ENCODE measurements at places on chromosomes 7 and 10. TPM values are rescaled to one million over a fixed set of nuclear protein-coding genes. Genes with fewer than 3 reads are reported as not detected.

- no peak for DNase-seq
Observed at GRCh38 chr10:70493660-70494234, 15.2 kb downstream of the PALD1 start.

GRCh38 chr7:124898531-124898930, 31.1 kb downstream of the POT1 start:
- DNase-seq = no peak

Gene PCDH15
- 0.34 TPM for total RNA-seq

Gene FAM25A
- not detected for total RNA-seq

Gene OR6V1
- total RNA-seq = not detected

Gene KNDC1
- total RNA-seq = 0.34 TPM

Gene CLIP2
- total RNA-seq = 8.4 TPM

- DNase-seq = no peak
Observed at GRCh38 chr7:90224195-90224594, 12.7 kb downstream of the STEAP2 start.

DNA sequence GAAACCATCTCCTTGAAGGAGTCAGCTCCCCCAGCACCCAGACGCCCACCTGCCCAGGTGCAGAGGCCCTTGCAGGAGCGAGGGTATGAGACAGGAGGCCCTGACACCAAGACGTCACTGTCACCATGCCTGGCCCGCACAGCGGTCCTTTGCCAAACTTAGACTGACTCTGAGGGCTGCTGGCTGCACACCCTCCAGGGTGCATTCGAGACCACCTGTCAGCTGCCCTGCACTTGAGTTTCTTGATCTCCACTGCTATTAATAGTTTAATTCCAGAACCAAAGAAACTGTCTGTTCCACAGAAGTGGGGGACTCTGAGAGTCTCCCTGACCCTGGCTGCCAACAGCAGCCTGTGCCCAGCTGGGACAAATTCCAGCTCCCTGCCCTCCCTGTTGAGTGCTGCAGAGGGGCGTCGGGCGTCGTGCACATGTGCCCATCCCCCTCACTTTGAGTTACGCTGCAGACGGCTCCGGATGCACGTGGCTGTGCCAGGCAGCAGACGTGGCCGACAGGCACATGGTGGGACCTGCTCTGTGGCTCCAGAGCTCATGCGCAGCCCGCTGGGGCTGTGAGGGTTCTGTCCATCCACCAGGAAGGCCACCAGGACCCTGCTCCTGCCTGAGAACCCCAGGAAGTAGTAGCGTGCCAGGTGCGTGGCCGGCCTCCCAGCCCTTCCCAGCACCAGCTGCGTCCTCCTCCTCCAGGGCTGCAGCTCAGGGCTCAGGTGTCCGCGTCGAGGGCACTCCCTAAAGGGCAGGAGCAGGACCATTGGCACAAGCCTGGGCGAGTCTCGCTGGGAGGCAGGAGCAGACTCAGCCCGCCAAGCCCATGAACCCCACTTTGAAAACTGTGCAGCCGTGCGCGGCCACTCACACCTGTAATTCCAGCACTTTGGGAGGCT, 24.8 kb downstream of the ELFN1 start:
- DNase-seq = no peak

Gene ASAH2
- 1.1 TPM for total RNA-seq

DNA sequence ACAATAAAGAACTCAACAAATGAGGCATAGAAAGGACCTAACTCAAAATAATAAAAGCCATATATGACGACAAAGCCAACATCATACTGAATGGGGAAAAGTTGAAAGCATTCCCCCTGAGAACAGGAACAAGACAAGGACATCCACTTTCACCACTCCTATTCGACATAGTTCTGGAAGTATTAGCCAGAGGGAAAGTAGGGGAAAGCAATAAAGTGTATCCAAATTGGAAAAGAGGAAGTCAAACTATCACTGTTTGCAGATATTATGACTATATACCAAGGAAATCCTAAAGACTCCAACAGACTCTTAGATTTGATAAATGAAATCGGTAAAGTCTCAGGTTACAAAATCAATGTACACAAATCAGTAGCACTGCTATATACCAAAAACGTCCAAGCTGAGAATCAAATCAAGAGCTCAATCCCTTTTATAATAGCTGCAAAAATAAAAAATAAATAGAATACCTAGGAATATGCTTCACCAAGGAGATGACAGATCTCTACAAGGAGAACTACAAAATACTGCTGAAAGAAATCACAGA, 4.8 kb downstream of the ANXA7 start:
- no peak for DNase-seq

GRCh38 chr10:88890681-88891381, 10.8 kb downstream of the STAMBPL1 start:
- DNase-seq = no peak

Gene TMEM176A
- total RNA-seq = not detected

- no peak for DNase-seq
Observed at GRCh38 chr10:88028654-88029053, 165.2 kb downstream of the PTEN start.

- no peak for DNase-seq
Observed at GRCh38 chr10:782751-783648, 93.5 kb upstream of the DIP2C start.

DNA sequence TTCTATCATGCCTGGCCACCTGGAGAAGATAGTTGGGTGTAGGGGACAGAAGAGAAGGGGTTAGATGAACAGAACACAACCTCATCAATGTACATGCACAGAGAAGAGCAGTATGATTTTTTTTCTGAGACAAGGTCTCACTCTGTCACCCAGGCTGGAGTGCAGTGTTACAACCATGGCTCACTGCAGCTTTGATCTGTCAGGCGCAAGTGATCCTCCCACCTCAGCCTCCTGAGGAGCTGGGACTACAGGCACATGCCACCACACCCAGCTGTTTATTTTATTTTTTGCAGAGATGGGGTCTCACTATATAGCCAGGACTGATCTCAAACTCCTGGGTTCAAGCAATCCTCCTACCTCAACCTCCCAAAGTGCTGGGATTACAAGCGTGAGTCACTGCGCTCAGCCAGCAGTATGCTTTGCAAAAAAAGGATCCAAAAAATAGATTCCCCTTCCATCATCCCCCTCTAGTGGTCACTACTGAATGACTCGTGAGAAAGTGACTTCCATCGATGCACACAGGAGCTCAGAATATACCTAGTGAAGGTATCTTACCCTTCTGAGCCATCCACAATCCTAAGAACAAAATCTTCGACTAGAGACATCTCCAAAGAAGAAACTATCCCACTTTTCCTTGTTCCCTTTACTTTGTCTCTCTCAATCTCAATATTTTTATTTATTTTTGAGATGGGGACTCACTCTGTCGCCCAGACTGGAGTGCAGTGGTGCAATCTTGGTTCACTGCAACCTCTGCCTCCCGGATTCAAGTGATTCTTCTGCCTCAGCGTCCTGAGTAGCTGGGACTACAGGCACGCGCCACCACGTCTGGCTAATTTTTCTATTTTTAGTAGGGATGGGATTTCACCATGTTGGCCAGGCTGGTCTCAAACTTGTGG, 21.0 kb downstream of the ZCWPW1 start:
- peak; percentile 83 for DNase-seq

DNA sequence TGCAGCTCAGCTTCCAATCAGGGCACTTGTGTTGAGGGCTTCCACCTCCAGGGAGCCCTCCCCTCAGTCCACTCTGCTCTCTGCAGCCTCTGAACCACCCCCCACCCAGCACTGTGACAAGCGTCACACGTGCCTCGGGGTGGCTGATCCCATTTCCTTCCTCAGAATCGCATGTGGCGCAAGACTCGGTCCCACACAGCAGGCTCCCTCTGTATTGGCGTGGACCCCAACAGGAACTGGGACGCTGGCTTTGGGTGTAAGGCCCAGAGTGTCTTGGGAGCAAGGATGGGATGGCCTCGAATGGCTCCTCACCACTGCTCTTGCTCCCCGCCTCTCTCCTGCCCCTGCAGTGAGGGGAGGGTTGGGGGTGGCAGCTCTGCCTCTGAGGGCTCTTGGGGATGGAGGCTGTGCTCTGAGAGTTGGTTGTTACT, 4.1 kb downstream of the CPA1 start:
- no peak for DNase-seq

DNA sequence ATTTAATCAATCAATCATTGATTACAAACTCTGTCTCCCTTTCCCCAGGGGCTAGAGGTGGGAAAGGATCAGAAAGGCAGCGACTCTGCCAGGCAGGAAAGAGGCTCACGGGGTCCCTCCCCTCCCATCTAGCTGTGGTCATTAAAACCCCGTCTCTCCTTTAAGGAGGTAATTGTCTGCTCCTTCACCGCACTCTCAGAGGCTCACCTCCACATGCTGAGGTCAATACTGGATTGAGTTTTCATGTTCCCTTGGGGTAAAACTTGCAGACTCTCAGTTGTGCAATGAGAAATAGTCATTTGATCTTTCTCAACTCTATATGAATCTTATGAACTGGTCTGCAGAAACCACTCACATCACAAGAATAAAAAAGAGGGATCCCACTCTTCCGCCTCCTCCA, 368.8 kb downstream of the ADRA2A start:
- DNase-seq = no peak

Gene GFRA1
- total RNA-seq = 0.24 TPM

Gene NAT16
- 1.5 TPM for total RNA-seq

DNA sequence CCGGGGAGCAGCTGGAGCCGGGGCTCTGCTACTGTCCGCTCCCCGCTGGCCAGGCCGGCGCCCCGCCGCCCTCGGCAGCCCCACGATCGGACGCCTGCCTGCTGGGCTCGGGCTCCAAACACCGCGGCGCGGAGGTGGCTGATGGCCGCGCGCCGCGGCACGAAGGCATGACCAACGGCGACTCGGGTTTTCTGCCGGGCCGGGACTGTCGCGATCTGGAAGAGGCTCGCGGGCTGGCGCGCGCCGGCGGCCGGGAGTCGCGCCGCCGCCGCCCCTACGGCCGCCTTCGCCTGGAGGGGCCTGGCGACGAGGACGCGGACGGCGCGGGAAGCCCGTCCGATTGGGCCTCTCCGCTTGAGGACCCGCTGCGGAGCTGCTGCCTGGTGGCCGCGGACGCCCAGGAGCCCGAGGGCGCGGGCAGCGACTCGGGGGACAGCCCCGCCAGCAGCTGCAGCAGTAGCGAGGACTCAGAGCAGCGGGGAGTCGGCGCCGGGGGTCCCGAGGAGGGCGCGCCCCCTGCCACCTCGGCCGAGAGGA, 570 bp downstream of the TBC1D12 start:
- no peak for DNase-seq

DNA sequence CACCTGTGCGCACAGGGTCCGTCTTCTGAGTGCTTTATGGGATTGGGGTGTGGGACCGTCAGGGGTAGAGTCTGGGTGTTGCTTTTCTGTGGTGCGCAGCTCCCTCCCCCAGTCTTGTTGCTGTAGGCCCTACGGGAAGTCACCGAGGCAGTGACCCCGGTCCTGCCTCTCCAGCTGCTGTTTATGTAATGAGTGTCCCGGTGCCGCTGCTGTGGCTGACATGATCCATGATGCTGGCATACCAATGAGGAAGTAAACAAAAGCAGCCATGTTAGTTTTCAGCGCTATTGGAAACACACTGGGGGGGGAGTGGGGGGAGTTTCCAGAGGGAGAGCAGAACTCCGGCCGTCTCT, 1.1 kb downstream of the TRIM8 start:
- DNase-seq = peak; percentile 34

Gene POLR3A
- 9.3 TPM for total RNA-seq

- no peak for DNase-seq
Observed at GRCh38 chr7:81273601-81274397, 354.9 kb upstream of the SEMA3C start.

- DNase-seq = peak; percentile 56
Observed at GRCh38 chr7:15490291-15490690, 71.5 kb downstream of the AGMO start.

GRCh38 chr10:99431190-99431760, 851 bp upstream of the GOT1 start:
- peak; percentile 37 for DNase-seq
